ENCODE measurements at places on chromosomes 5 and 9.

- DNase-seq, result peak; percentile 54
Observed at GRCh38 chr9:70413464-70413798, 1.0 kb downstream of the KLF9 start.

DNA sequence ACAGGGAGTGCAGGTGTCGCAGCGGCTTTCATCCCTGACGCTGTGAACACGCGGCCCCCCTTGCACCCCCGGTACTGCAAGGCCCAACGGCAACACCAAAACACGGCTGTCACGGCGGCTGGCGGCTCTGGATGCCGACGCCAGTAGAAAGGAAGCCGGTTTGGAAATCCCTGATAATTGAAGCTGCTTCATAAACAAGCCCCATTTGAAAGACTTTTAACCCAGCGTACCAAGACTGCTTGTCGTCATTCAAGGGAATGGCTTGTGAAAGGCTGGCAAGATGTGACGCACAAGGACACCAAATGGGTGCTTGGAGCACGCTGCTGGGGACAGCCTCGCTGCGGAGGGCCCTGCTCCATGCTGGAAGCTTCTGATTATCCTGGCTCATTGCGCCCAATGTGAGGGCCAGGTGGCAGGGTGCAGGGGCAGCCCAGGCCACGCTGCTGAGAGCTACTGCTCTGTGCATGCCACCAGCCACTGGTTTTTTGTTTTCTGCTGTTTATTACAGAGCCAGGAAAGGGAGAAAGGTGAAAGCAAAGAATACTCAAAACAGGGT lies 63.1 kb downstream of the GTF3C4 start:
- DNase-seq, result no peak

DNA sequence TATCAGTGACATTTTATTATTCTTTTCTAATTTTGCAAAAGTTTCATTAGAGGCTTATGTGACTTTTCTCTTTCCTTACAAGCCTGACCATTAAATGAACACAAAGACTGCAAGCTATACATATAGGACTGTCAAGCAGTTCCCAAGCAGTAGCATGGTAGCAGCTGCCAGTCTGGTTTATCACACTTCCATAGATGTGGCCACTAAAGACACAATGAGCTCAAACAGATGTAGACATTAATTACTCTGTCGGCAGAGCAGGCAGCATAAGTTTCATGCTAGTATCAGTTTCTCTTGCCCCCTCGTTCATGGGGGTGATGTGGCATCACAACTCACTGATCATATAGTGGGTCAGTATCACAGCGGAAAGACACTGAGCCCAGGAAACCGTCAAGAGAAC lies 89.5 kb downstream of the CDH10 start:
- no peak for DNase-seq

- no peak for DNase-seq
Observed at GRCh38 chr5:122202952-122203351, 73.6 kb downstream of the ZNF474 start.

GRCh38 chr5:170716396-170716795 lies 67.1 kb upstream of the GABRP start:
- DNase-seq, result no peak

All from GM03348 (cell line).